ENCODE measurements at places on chromosomes 7 and 10.

GRCh38 chr7:35571611-35572240, 123.2 kb downstream of the HERPUD2 start:
- no peak for DNase-seq

DNA sequence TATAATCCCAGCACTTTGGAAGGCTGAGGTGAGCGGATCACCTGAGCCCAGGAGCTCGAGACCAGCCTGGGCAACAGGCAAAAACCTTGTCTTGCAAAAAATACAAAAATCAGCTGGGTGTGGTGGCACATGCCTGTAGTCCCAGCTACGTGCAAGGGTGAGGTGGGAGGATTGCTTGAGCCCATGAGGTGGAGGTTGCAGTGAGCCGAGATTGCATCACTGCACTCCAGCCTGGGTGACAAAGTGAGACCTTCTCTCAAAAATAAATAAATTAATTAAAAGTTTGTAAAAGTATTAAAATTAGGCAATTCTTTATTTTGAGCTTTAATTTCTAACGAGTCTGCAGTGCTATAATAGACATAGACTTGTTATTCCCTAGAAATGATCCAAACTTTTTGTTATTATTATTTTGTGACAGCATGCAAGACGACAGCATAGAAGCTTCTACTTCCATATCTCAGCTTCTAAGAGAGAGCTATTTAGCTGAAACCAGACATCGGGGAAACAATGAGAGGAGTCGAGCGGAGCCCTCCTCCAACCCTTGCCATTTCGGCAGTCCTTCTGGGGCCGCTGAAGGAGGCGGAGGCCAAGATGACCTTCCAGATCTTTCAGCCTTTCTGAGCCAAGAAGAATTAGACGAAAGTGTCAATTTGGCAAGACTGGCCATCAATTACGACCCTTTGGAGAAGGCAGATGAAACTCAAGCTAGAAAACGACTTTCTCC, 11.9 kb downstream of the MYPN start:
- no peak for DNase-seq

- DNase-seq: no peak
Observed at GRCh38 chr7:87216701-87217508, 2.6 kb downstream of the TMEM243 start.

- no peak for DNase-seq
Observed at GRCh38 chr7:70710011-70710480, 421.9 kb upstream of the GALNT17 start.

DNA sequence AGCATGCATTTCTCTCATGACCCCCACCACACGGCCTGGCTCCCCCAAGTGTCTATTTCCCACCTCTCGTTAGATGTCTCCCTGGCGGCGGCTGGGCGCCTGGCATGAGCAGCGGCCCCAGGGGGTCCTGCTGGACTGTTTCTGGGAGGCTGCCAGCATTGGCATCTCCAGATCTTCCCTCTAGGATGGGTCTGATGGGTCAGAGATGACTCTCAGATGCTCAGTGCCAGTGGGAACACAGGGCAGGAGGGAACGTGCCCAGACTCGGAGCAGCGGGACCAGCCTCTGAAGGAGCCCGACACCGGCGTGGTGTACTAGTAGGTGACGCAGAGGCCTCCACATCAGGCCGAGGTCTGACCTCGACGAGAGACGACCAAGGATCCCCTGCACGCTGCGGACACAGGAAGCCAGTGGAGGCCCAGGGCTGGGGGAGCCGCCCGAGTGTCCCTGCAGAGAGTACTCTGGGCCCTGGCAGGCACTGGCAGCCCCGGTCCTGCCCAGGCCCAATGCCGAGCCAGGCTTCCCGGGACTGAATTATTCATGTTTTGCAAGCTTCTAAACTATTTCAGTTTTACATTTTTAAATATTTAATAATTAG, 238.8 kb downstream of the ELFN1 start:
- DNase-seq: no peak

- peak; percentile 48 for DNase-seq
Observed at GRCh38 chr10:85548034-85548433, 818.6 kb downstream of the GRID1 start.

DNA sequence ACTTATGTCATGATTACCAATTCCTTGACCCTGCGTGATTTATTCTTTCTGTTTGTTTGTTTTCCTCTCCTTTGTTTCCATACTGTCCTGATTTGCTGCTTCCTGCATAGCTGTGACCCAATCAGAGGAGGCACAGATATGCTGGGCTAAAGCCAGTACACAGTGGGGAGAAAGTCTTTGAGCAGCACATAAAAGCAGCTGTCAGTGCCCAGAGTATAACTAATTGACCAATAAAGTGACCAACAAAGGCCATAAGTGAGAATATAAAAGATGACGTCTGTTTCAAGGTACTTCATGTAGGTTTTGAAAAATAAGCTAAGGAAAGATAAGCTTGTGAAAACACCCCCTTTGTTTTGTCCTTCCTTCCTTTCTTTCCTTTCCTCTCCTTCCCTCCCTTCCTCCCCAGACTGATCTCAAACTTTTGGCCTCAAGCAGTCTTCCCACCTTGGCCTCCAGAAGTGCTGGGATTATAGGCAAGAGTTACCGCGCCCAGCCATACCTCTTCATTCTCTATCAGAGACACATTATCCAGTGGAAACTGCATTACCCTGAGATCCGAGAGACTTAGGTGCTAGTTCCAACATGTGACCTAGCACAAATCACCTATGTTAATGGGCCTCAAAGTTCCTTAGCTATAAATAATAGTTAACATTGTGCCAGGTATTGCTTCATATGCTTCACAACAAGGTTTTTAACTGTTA, 17.0 kb downstream of the BCAP29 start:
- no peak for DNase-seq

DNA sequence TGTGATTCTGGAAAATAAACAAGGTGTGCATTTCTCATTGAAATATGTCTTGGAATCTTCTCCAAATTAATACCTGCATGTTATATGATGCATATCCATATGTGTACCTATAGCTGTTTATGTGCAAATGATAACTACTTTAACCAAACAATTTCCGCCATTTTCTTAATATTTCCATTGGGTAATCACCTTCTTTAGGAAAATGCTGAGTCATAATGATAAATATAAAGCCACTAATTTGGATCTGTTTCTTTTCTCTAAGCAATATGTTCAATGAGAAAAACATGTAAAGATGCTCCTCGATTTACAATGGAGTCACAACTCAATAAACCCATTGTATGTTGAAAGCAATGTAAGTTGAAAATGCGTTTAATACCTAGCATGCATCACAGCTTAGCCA, 574.4 kb downstream of the CNTNAP2 start:
- no peak for DNase-seq

DNA sequence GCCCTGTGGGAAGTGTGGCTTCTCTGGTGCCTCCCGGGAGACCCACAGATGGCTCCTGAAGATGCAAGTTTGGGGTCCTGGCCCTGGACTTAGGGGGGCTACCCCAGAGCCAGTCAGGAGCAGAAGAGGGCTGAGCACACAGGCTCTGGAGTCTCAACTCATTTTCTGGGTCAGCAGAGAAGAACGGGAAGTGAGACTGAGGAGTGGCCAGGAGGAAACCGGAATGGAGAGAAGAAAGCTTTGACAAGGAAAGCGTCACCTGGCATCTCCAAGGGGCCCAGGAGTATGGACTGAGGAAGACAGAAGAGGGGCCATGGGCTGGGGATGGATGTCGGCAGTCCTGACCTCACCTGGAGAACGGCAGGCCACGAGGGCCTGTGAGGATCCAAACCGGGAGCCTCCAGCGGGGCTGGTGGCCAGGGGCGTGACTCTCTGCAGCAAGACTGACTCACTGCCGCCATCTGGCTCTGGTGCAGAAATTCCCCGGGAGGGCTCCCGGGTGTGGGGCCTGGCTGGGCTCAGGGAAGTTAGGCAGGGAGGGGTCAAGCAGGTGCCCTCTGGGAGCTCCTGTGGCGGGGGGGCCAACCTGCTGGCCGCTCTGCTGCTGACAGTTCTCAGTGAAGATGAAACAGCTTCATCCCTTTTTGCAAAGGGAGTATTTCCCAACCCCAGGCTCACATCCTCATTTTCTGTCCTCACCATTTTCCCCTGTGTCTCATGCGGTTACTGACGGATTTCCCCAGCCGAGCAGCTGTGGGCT, 23.6 kb downstream of the DAGLB start:
- no peak for DNase-seq

DNA sequence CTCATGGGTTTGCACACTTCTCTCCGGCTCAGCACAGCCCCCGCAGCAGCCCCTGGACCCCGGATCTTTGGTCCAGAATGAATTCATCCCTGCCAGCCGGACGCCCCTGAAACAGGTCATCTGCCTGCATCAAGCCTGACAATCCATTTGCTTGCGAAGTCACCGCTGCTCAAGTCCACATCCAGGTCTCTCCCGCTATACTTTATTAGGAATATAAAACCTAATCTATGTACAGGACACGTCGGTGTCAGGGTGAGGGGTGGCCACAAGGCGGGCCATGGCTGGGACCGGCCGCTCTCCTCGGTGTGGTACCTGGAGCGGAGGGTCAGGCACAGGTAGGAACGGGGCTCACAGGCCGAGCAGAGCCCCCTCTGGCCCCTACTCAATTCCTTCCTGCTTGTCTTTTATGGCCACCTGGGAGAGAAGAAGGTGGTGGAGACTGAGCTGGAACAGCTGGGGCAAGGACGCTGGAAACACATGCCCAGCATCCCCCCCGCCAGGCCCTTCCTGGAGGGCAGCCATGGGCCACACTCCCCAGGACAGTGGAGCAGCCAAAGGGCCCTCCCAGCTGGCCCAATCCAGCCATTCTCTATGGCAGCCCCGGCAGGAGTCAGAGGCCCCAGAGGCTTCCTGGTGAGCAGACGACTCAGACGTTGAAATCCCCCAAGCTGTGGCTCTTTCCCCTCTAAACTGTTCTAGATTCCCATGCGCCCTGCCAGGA, 5.3 kb downstream of the POLR2J start:
- no peak for DNase-seq

GRCh38 chr7:45882465-45882810, 5.8 kb upstream of the IGFBP1 start:
- DNase-seq: no peak

DNA sequence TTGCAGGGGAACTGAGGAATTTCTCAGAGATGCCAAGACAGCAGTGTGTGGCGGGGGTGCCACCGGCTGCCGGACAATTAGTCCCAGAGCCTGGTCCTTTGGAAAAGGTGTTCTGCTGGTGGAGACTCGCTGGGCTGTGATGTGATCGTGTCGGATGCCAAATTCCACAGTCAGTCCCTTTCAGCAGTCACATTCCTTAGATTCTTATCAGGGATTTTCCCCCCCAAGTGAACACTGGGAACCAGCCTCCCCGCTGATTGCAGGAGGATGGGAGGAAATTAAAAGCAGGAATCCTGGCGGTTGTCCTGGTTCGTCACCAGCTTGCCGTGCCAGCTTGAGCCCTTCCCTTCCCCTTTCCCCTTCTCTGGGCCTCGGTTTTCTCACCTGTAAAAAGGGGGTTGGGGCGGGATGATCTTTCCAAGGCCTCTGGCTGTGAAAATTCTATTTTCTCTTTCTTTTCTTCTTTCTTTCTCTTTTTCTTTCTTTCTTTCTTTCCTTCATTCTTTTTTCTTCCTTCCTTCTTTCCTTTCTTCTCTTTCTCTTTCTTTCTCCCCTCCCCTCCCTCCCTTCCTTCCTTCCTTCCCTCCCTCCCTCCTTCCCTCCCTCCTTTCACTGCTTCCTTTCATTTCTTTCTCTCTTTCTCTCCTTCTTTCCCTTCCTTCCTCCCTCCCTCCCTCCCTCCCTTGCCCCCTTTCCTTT, 39.6 kb downstream of the COL26A1 start:
- no peak for DNase-seq

- DNase-seq: no peak
Observed at GRCh38 chr7:65409363-65409762, 35.7 kb downstream of the ZNF92 start.

GRCh38 chr10:48940958-48941357, 1.3 kb upstream of the LRRC18 start:
- DNase-seq: no peak

DNA sequence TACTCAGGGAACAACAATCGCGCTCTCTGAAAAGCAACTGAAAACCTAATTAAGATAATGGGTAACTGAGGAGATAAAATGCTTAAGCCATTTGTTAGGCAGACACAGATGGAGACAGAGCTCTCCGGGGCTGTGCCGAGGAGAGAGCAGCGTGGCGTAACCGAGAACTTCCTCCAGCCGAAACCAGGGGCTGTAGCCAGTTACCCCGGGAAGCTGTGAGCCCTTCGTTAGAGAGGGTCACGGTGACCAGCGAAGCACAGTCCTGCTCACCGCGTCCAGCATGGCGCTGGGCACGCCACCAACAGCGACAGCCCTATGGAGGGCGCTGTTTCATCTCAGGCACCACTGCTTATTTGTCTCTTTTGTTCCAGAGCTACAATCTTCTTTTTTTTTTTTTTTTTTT, 16.1 kb downstream of the PAPOLB start:
- no peak for DNase-seq

DNA sequence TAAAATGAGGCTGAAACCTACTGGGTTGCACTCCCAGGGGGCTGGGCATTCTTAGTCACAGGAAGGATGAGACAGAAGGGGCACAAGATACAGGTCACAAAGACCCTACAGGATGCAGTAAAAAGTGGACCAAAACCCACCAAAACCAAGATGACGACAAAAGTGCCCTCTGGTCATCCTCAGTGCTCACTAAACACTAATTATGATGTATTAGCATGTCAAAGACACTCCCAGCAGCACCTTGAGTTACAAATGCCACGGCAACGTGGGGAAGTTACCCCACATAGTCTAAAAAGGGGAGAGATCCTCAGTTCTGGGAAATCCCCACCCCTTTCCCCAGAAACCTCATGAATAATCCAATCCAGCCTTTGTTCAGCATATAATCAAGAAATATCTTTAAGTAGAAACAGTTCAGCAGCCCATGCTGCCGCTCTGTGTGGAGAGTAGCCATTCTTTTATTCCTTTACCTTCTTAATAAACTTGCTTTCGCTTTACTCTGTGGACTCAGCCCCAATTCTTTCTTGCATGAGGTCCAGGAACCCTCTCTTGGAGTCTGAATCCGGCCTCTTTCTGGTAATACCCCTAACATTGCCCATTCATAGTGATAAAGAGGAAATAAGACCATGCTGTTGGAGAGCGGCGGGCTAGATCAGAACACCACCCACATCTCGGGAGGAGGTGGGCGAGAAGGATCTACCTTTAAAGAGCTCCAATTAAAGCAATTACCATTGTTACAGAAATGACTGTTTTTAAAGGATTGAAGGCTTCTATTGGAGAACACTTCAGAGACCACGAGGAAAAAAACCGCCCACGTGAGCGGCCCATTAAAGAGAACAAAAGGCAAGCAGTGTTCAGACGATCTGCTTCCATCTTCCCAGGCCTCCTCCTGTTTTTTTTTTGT, 170.9 kb downstream of the USP6NL start:
- DNase-seq: no peak

GRCh38 chr10:127982601-127983000, 75.7 kb downstream of the PTPRE start:
- DNase-seq: no peak

Data from NCI-H510A (cell line).